NCI-H774 (cell line): ENCODE measurements at places on chromosomes 16 and 17.

GRCh38 chr16:4859900-4860255 lies 12.6 kb downstream of the UBN1 start:
- DNase-seq = no peak

DNA sequence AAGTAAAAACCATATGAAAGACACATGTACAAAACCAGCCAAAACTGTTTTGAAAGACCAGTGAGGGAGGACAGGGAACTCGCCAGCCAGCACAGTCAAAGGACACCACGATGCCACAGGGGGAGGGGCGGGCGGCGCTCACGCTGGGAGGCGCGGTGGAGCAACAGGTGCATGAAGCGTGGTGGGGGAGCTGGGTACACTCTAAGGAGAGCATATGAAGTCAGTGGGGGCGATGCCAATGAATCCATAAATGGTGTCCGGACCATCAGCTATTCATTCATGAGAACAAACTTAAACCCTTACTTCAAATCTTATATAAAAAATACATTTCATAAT lies 101.0 kb upstream of the DNAH17 start:
- no peak for DNase-seq

DNA sequence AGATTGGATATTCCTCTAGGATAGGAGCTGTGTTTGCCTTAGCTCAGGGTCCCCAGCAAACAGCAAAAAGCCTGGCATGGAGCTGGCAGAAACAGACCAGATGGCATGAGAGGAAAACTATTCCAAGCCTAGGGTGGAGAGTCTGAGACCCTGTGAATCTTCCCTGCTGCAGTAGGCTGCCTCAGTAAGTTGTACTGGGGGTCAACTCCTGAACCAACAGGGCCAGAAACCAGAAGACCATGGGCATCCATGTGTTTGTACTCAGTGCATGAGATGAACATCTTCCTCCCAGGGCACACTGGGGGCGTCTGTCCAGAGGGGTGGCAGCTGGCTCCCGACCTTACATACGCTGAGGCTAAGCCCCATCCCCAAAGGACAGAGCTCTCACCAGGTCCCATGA lies 214.4 kb downstream of the C16orf78 start:
- DNase-seq = no peak

DNA sequence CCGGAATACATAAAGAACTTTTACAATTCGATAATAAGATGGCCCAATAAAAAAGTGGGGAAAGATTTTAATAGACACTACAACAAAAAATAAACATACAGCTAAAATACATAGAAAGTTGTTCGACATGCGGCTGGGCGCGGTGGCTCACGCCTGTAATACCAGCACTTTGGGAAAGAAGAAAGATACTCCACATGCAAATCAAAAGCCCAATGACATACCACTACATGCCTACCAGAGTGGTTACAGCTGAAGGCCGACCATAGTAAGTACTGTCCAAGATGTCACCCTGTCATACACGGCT lies 9.3 kb downstream of the PRCD start:
- DNase-seq = no peak

- DNase-seq = no peak
Measured at GRCh38 chr17:73325527-73325842, 13.7 kb upstream of the CDC42EP4 start.

- DNase-seq = no peak
Measured at GRCh38 chr17:44220213-44221083, 973 bp upstream of the UBTF start.

GRCh38 chr16:55130456-55130855 lies 193.5 kb upstream of the IRX6 start:
- DNase-seq = no peak

DNA sequence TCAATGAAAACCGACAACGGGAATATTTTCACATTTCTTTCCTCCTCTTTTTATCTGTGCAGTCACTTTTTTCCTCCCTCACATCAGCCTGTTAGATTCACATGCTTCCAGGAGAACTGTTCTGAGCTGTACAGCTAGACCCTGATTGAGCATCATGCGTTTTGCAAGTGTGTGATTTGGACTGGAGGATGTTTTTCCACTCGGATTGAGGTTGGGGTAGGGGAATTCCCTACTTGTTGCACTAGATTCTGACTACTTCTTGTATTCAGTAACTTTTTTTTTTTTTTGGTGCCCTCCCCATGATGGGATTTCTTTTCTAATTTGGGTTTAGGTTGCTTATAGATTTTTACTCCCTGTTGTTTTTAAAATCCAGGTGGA lies 4.8 kb downstream of the MSI2 start:
- no peak for DNase-seq

DNA sequence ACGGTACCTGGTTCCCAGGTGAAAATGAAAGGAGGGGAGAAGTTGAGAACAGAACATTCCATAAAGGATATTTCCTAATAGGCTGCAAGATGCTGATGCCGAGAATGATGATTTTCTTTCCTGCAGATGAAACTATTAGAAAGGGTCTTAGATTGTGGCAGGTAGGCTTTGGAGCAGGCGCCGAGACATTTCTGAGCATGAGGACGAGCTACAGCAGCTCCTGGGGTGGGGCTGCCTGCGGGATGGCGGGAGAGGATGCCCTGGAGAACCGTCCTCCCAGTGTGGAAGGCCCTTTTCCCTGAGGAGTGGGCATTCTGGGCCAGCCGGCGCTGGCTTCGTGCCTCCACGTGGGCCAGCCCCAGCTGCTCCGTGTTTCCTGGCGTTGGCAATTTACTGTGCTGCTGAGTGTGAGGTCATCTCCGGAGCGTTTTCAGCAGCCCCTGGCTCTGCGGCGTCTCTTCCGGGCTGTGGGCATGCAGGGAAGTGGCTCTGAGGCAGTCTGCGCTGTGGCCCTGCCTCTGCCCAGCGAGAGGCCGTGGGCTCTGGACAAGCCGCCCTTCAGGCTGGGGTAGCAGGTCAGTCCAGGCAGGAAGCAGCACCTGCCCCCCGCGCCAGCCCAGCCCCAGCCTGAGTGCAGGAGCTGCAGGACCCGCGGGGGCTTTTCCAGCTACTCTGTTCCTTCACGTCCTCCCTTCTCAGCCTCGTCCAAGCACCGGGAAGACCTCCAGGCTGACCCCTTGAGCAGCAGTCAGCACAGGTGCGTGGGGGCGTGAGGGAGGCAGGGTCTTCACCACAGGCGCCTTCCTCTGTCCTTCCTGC lies 12.2 kb downstream of the ENGASE start:
- no peak for DNase-seq

DNA sequence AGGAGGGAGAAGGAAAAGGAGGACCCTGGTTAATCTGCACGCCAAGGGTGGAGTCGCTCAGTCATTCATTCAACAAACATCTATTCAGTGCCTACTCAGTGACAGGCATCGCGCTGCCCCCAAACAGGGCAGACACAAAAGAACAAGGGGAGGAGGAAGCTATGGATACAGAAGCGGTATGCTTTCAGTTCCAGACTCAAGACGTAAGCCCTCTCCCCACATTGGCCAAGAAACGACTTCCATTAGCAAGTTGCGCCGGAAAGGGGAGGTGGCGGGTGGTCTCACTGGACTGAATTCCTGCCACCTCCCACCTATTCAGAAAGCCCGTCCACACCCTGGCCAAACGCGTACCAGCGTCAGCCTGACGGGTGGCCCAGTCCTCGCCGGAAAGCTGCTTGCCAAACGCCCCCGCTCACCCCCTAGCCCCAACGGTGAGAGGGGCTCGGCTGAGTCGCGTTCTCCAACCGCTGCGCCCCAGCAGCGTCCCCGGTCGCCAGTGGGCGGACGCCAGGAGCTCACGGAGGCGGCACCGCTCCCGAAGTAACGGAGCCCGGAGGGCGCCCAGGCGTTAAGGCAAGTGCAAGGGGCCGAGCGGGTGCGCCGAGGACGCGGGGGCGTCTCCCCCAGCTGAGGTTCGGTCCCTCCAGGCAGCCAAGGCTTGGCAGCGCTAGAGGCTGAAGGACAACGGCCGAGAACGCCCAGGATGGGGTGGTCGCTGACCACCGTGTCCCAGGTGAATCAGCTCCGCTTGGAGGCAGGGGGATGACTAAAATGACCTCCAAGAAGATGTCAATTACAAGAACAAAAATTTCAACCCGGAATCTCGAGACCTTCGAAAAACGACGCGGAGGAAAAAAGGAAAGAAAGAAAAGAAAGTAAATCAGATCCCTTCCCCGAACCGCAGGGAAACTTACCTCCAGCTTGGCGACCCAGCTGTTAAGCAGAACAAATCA lies 470.7 kb downstream of the SOX9 start:
- DNase-seq = peak; percentile 53

DNA sequence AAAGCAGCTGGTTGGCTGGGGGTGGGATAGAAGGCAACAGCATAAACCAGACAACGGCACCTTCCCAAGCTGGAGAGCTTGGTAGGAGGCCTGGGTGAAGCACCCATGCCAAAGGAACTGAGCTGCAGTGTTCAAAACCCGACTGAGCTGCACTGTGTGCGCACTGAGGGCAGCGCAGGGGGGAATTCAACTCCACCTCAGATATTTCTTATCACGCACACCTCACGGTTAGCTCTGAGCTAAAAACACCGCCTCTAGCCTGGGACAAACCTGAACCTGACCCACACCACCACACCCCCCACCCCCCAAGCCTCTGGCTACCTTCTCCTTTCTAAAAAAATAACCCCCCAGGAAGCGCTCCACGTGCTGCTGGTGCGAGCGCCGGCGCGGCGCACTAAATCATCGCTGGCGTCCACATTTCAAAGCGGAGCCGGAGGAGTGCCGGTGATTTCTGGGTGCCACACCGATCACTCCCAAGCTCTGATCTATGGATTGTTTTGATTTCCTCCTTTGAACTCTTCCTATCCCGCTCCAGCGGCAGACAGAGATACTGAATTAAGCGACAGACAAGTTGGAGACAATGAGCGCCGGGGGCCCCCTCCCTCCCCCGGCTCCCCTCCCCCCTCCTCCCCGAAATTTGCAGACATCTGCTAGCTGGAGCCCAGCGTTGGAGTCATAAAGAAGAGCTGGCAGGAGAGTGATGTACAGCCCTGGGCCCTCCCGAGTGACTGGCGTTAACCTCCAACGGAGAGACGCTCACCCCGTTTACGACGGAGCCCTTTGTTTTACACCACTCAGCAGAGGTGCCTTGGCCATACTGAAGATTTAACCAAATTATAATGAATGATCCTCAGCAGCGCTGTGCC lies 85.0 kb downstream of the NOG start:
- no peak for DNase-seq

DNA sequence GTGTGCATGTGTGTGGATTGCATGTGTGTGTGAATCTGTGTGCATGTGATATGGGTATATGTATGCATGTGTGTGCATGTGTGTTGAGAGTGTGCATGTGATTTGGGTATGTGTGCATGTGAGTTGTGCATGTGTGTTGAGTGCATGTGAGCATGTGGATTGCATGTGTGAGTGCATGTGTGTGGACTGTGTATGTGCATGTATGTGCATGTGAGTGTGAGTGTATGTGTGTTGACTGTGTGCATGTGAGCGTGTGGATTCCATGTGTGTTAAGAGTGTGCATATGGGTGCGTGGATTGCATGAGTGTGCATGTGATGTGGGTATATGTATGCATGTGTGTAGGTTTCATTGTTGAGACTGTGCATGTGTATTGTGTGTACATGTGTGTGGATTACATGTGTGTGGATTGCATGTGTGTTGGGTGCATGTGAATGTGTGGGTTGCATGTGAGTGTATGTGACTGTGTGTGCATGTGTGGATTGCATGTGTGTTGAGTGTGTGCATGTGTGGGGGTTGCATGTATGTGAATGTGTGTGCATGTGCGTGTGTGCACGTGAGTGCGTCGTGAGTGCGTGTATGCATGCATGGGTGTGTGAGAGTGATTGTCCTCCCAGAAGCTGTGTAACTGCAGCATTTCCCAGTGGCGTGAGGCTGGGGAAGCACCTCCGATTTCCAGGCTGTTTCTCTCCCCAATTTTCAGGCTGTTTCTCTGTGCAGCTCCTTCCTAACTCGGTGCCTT lies 19.4 kb downstream of the C1QTNF1 start:
- DNase-seq = no peak
